ENCODE measurements at places on chromosomes 13 and 19. TPM values are rescaled to one million over a fixed set of nuclear protein-coding genes. Genes with fewer than 3 reads are reported as not detected.
A peak's percentile ranks its signal among the peaks of the same experiment; 100 is the strongest.

The CGB1 gene
- not detected for total RNA-seq

- DNase-seq, result no peak
Measured at GRCh38 chr19:55112777-55113569, 4.5 kb downstream of the PPP1R12C start.

GRCh38 chr13:98345107-98345935, 168.3 kb upstream of the RNF113B start:
- DNase-seq, result no peak

DNA sequence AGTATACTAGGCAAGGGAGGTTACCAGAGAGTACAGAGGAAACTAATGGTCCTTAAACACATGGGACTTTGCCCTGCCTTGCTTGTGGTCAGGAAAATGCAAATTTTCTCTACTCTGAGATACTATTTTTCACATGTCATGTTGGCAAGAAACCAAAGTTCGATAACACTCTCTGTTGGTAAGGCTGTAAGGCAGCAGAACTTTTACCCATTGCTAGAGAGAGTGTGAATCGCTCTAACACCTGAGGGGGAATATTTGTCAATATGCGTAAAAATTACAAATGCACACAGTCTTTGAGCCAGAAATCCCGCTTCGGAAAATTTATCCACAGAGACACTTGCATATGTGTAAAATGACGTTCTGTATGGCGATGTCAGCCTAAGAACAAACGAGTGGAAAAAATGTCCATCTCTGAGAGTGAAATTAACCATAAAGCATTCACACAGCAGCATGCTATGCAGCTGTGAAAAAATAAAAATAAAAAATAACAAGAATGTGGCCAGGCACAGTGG, 9.5 kb upstream of the RFX1 start:
- DNase-seq, result no peak

- no peak for DNase-seq
Measured at GRCh38 chr19:56272161-56272798, at the start of gene EDDM13. TSS of gene EDDM13 (plus strand) at chr19:56272748. CDS start at chr19:56272835, 87 bp downstream.

DNA sequence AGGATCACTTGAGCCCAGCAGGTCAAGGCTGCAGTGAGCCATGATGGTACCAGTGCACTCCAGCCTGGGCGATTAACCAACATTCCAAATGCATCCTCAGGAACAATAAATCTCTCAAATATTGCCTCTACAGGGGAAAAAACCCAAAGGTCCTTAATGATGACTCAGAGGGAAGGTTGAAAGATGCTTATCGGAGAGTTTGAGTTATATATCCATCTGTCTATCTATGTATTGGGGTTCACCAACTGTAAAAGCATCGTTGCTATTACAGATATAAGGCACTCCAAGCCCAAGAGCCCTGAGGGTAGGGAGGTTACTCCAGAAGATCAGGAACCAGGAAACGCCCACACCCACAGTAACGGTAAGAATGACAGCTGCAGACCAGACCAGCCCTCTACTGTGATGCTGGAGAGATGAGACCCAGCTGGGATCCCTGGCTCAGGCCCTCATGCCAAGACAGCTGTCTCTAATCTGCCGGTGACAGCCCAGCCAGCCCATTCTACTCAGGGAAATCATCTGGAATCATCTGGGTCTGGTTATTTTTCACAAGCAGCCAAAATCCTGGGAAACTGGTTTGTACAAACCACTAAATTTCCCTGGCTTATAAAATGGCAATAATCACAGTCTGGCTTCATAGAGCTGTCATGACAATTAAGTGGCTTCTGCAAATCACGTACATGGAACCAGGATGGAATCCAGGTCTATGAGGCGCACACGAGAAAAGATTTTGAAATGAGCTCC, 23.8 kb downstream of the TEX101 start:
- peak; percentile 49 for DNase-seq

The GIPC3 gene
- total RNA-seq, result 0.48 TPM

The ZNF763 gene
- total RNA-seq, result 1.2 TPM

DNA sequence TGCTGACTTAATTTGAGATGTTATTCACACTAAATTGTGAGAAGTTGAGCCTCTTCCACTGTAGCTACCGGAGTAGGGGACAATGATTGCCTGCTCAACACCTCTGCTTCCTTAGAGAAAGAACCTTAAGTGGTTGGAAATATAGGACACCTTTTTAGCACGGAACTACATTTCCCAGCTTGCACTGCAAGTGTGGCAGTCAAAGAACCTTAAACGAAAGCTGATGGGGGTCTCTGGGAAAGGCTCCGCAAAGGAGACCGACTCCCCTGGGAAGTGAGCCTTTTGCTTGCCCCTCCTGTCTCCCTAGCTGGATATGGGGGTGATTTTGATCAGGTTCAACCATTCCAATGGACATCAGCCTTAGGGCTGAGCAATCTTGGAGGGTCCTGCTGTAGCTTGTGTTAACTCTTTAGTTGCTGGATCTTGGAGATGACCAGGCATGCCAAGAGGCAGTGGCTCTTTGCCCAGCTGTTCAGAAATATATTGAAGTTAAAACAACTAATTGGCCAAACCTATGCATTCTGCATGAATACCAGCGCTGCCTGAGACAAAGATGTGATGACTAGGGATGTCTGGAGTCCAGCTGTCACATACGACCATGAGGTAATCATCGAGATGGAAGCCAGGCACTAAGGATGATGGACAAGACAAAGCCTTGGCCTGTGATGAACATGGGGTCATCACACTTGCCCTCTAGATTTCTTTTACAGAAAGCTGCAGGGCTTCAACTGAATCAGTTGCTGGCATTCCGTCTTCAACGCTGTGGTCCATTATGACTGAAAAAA, 286.5 kb downstream of the FOXO1 start:
- no peak for DNase-seq

The HIPK4 gene
- not detected for total RNA-seq

DNA sequence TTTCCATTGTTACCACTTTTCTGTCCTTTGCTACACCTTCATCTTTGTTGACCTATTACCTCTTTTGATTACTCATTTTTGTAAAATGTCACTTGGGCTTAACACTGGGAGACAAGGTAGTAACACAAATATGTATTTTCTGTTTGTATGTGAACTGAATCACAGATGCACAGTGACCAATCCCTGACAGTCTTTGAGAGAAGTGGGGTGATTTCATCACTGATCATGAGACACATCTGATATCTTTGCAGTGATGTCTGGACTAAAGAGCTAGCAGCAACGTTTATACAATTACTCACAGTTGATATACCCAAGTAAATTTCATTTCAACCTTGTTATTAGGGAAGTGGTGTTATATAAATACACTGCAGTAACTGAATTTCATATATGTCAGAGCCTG, 1397.4 kb upstream of the SPRY2 start:
- no peak for DNase-seq

The MAP4K1 gene
- total RNA-seq, result 195 TPM
